ENCODE measurements at places on chromosomes 7 and 10. TPM values are rescaled to one million over a fixed set of nuclear protein-coding genes. Genes with fewer than 3 reads are reported as not detected.

Gene PRKCQ
- 8.0 TPM for total RNA-seq

Gene SH2B2
- total RNA-seq: 0.35 TPM

Gene ICA1
- total RNA-seq: 1.5 TPM

Gene NPC1L1
- total RNA-seq: not detected

Gene VAX1
- total RNA-seq: 0.14 TPM

Data from foreskin keratinocyte (primary cell).